ENCODE measurements at places on chromosomes 6 and 20.
A peak's percentile ranks its signal among the peaks of the same experiment; 100 is the strongest.

- no peak for DNase-seq
Measured at GRCh38 chr6:164415832-164416563, 893.4 kb downstream of the C6orf118 start.

- no peak for DNase-seq
Measured at GRCh38 chr6:157217198-157217893, 106.0 kb downstream of the TMEM242 start.

- DNase-seq, result no peak
Measured at GRCh38 chr6:25511376-25511775, 140.6 kb upstream of the SCGN start.

GRCh38 chr20:61560361-61560853 lies 308.3 kb downstream of the CDH4 start:
- no peak for DNase-seq

DNA sequence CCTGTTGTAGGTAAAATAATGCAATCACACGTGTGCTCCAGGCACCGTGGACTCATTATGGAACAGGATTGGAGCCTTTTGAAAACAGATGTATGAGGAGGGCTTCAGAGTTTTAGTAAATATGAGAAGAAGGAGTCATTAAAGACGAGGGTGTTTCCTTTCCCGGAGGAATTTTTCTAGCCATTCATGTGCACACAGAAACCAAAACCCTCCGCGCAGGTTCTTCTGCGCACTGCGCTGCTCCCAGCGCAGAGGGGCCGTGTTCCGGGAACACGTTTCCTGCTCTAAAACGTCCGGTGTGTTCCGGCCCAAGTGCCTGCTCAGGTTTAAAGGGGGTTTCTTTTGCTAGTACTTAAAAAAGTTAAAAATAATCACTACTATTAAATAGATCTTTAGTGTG lies 11.6 kb downstream of the GPR31 start:
- DNase-seq, result no peak

- no peak for DNase-seq
Measured at GRCh38 chr6:96624957-96625356, 62.0 kb downstream of the FHL5 start.

- no peak for DNase-seq
Measured at GRCh38 chr20:64049060-64049877, at the start of gene SOX18. SOX18 (minus strand) TSS chr20:64049639; CDS start chr20:64049516, 123 bp downstream.

GRCh38 chr20:24679448-24680047 lies 210.1 kb downstream of the SYNDIG1 start:
- no peak for DNase-seq

- DNase-seq, result no peak
Measured at GRCh38 chr20:2280082-2280481, 15.7 kb upstream of the TGM3 start.

DNA sequence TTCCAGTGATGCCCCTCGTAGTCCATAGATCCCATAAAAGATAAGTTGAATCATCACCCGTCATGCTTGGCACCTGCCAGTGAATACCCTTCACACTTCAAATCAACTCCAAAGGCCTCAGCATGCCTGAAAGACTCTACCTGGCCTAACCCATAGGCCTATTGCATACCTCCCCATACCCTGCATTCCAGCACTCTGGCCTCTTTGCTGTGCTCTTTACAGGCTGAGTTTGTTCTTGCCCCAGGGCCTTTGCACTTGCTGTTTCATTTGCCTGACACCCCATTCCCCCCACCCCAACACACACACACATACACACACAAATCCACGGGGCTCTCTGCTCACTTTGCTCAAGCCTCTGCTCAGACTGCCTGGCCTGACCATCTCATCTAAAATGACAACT lies 3.0 kb upstream of the GFOD1 start:
- no peak for DNase-seq

DNA sequence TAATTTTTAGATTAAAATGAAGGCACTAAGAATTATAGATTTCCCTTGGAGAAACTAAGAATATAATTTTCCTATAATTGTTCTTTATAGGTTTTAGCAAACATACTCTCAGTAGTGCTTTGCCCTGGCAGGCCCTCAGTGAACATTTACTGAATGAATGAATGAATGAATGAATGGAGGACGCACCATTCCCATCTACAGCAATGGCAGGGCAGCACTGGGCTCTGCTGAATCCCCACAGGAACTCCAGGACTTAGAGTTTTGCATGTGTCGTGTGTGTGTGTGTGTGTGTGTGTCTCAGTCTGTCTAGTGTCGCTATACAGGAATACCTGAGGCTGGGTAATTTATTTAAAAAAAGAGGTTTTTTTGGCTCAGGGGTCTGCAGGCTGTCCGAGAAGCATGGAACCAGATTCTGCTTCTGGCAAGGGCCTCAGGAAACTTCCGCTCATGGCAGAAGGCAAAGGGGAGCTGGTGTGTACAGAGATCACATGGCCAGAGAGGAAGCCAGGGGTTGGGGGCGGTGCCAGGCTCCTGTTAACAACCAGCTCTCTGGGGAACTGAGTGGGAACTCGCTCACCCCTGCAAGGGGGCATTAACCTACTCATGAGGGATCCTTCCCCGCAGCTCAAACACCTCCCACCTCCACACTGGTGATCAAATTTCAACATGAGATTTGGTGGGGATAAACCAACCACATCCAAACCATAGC lies 20.1 kb downstream of the RNASET2 start:
- no peak for DNase-seq

DNA sequence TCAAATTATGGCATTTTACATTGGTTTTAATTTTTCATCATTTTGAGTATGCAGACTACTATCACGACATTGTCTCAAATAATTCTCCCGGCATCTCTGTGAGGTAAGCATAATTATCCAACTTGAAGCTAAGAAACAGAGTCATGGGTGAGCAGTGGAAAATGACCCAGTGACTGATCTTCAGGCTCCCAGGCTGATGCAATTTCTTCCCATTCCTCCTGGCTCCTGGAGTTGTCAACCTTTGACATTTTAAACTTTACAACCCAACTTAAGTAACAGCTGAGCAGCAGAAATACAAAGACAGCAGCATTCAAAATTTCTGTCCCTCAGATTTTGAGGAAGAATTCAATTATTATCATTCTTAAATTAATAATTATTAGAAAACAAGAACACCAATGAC lies 13.7 kb upstream of the LAMA4 start:
- no peak for DNase-seq

DNA sequence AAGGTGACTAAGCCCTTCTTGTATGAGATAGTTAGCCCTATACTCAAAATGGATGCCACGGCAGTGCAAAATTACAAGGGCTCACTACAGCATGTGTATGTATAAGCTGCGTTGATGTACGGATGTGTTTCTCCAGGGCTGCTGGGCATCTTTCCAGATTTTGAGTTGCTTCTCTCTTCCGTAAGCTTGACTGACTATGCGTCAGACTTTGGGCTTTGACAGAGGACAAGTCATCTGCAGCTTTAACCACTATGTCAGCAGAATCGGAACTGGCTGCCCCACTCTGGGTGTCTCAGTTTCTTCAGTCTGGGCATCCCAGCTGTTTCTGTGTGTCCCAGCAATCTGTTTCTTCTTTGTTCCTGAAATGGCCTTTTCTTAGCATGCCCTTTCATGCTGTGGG lies 241.6 kb downstream of the BTBD3 start:
- DNase-seq, result no peak

DNA sequence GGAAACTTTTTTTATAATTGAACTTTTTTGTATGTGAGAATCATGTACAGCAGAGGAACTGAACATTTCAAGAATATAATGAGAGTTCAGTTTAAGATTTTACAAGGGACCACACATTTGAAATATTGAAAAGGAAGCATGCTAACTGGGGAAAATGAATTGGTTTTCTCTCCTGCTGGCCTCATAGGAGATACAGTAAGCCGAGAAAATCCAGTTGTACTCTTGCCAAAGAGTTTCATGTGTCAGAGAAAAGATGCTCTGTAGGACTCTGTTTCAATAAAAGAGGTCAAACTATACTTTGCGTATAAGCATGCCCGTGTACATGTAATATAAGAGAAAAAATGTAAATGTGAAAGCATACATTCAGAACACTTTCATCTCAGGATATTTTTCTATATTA lies 393.5 kb upstream of the NRSN1 start:
- no peak for DNase-seq

DNA sequence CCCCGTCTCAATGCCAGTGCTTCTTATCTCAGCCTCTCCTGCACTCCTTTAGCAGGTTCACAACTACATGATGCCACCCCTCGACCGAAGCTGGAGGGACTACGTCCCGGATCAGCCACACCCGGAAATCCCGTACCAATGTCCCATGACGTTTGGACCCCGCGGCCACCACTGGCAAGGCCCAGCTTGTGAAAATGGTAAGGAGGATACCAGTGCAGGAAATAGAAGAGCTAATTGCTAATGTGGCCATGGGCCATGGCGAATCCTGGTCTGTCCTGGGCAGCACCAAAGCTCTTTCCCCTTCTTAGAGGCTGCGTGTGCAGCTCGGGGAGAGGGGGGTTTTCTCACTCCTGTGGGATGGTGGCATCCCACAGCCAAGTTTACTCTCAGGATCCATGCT lies 5.5 kb downstream of the IRF4 start:
- no peak for DNase-seq

DNA sequence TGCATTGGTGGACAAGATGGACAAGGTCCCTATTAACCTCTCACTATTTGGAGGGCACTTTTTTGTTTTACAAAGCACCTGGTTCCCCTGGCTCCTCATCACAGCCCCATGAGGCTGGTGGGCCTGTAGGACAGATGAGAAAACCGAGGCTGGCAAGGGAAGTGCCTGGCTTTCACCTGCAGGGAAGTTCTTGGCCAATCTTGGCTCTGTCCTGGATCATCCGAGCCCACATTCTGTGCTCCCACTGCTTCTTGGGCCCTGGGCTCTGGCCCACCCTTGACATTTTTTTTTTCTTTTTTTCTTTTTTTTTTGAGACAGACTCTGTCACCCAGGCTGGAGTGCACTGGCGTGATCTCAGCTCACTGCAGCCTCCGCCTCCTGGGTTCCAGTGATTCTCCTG lies 14.7 kb downstream of the SLC13A3 start:
- DNase-seq, result no peak

DNA sequence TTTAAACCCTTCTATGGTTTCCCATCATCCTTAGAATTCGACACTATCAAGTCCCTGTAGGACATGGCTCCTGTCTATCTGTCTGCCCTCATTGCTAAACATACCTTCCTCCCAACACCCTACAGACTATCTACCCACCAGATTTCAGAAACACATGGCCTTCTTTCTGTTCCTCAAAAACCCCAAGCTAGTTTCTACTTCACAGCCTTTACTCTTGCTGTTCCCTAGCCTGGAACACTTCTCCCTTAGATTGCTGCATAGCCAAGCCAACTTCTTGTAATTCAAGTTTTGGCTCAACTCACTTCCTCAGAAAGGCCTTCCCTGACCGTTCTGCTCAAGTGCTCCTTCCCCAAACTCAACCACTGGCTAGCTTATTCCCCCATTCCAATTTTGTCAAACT lies 156.2 kb downstream of the BTBD9 start:
- DNase-seq, result no peak

DNA sequence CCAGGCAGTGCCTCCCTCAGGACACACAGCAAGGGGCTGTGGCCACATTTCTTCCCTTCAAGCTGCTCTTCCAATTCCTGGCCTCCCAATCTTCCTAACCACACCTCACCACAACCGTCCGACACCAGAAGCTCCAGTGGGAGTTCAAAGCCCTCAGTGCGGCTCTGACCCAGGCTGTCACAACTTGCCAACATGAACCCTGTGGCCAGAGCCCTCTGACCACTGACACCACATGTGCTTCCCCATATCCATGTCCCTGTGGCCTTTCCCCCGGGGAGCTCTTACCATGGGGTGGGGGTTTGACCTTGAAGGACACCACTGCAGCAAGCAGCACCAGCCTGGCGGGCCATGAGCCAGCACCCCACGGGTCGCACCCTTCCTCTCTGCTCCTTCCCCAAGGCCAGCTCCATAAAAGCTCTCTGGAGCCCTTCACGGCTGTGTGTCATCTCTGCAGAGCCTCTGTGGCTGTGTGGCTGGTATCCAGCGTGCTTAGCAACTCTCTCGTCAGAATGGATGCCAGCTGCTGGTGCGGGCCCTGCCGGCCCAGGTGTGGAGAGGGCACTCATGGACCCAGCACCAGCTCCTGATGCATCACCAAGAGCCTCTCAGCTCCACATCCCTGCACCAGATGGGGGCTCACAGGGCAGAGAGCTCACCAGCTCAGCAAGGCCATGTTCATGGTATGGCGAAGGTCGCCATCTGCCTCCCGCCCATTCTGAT lies 106.1 kb downstream of the PSMB1 start:
- DNase-seq, result no peak

- no peak for DNase-seq
Measured at GRCh38 chr20:36231331-36231730, 4.9 kb upstream of the AAR2 start.

GRCh38 chr6:170365121-170365520 lies 58.6 kb downstream of the FAM120B start:
- no peak for DNase-seq

DNA sequence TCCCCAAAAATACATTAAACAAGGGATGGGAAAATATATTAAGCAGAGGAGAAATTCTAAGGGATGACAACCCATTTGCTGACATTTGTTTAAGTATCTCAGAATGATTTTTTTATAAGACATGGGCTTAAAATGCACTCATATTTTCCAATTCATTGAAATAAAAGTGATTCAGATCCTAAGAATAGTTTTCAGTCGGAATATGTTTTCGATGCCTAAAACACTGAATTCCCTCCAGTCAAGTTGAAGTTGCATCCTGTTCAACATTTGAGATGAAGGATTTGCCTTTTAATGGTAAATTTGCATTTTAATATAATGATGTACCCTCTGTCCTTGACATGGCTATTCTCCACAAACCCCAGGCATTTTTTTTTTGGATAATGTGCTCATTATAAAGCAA lies 79.3 kb downstream of the PTCHD4 start:
- DNase-seq, result no peak

DNA sequence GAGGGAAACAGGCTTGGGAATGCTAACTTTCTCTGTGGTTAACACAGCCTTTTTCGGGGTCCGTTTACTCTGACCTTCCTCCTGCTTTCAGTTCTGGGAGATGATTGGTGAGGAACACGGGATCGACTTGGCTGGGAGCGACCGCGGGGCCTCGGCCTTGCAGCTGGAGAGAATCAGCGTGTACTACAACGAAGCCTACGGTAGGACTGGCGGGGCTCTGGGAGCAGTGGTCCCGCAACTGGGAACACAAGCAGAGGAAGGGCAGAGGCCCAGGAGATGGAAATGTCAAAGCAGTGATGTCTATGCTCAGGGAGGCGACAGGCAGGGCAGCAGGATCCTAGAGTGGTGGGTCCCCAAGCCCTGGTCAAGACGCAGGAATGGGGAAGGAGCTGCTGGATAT lies 3.5 kb downstream of the TUBB1 start:
- DNase-seq, result no peak

GRCh38 chr20:555976-556385 lies 12.4 kb upstream of the CSNK2A1 start:
- DNase-seq, result no peak

DNA sequence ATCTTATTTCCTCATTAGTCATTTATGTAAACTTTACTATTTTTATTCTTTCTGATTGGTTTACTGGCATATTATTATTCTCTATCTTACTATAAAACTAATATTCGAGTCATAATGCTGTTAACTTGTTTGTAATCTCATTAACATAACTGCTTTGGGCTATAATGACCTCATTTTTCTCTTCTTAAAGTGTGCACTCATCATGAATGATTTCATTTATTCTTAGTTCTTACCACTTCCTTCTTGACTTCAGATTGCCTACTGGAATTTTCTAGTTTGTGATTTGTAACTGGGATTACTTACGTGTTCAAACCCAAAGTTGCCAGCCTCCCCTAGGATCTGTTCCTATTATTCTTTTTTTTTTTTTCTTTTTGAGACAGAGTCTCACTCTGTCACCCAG lies 91.8 kb upstream of the TNFAIP3 start:
- no peak for DNase-seq

GRCh38 chr6:3157131-3157933 lies at the start of gene TUBB2A:
TUBB2A (minus strand) TSS chr6:3157544; CDS start chr6:3157463, 81 bp downstream.
- DNase-seq, result peak; percentile 94

GRCh38 chr6:56756791-56757587 lies 114.3 kb upstream of the DST start:
- DNase-seq, result no peak
